ENCODE measurements at places on chromosomes 16 and 17.
A peak's percentile ranks its signal among the peaks of the same experiment; 100 is the strongest.

DNA sequence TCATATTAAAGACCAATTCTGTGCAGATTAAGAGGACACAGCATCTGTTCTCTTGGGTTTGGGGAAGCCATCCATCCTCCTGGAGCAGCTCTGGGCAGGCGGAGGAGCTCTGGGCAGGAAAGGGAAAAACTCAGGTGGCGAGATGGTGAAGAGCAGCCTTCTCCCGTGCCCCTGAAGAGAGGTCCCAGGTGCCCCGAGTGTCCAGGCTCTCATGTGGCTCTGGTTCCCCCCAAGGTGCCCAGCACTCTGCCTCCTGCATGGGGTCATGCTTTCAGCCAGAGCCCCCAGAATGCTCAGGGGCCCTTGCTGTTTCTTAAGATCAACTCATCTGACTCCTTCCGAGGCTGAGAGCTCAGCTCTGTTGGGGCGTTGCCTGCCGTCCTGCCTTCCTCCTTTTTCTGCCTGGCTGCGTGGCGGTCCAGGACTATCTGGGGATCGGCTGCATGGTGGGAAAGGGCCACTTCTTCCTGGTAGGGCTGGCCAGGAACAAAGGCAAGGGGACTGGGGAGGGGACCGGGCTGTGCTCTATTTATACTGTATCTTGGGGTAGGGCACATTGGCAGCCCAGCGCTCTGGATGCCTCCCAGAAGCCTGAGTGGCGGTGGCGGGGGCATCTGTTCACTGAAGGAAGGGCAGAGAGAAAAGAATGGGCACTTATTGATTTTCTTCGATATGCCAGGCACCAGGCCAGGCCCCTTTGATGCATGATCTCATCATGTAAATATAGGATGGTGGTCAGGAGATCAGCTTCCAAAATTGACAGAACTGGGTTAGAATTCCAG, 103.2 kb upstream of the SDK2 start:
- H3K27ac ChIP-seq = no peak overlapping the region

DNA sequence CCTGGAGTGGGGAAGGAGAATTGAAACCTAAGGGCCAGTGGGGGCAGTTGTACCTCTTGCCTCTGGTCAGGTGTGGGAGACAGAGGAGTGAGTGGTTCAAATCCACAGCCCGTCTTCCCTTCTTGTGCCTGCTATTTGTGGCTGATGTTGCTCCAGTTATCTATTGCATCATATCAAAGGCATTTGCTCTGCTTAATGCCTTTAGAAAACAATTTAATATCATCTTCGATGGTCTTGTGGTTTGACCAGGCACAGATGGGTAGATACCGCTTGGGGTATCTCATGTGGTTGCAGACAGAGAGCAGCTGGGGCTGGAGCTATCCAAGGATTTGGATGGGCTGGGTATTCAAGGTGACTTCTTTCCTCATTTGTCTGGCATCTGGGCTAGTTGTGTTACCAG, 376.1 kb upstream of the RBFOX1 start:
- DNase-seq = no peak
- no peaks in the 10 kb centered on the region for H3K27me3 ChIP-seq
- H3K36me3 ChIP-seq = no peaks in the 10 kb centered on the region
- no peaks in the 10 kb centered on the region for H3K4me1 ChIP-seq
- no peak overlapping the region for H3K4me3 ChIP-seq

- H3K4me3 ChIP-seq = no peak overlapping the region
- H3K4me1 ChIP-seq = no peaks in the 10 kb centered on the region
- peaks cover 30% of the 10 kb centered on the region for H3K36me3 ChIP-seq
These were observed 40.5 kb downstream of the LCMT1 start for GRCh38 chr16:25151996-25152395.

GRCh38 chr16:70781800-70782199, 19.2 kb downstream of the VAC14 start:
- peaks cover 1% of the 10 kb centered on the region for H3K4me1 ChIP-seq
- no peaks in the 10 kb centered on the region for H3K27me3 ChIP-seq
- H3K4me3 ChIP-seq = no peak overlapping the region
- H3K36me3 ChIP-seq = peaks cover 72% of the 10 kb centered on the region
- peak overlapping the region; percentile 55 for H3K27ac ChIP-seq
- DNase-seq = no peak

DNA sequence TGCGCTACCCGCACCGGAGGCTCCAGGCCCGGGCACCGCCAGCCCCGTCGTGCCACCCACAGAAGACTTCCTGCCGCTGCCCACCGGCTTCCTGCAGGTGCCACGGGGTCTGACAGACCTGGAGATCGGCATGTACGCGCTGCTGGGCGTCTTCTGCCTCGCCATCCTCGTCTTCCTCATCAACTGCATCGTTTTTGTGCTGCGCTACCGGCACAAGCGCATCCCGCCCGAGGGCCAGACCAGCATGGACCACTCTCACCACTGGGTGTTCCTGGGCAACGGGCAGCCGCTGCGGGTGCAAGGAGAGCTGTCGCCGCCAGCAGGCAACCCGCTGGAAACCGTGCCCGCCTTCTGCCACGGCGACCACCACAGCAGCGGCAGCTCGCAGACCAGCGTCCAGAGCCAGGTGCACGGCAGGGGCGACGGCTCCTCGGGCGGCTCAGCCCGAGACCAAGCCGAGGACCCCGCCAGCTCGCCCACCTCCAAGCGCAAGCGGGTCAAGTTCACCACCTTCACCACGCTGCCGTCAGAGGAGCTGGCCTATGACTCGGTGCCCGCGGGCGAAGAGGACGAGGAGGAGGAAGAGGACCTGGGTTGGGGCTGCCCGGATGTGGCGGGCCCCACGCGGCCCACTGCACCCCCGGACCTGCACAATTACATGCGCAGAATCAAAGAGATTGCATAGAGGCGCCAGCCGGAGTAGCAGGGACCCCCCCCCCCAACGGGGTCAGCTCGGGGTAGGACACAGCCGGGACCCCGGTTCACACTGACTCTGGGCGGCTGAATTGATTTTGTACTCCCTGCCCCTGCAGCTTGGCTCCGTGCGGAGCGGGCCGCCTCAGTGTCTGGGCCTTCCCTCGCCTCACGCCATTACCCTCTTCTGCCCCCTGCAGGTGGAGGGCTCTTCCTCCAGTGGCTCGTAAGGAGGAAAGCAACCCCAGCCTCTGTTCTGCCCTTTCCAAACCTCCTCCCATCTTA, 58.5 kb downstream of the TMEM132E start:
- H3K4me1 ChIP-seq = peaks cover 3% of the 10 kb centered on the region
- peak overlapping the region; percentile 80 for H3K4me3 ChIP-seq
- H3K36me3 ChIP-seq = no peaks in the 10 kb centered on the region
- peak overlapping the region; percentile 26 for H3K27ac ChIP-seq
